NCI-H1694 treated with DMSO at 0.1 percent for 48 hours (cell line): ENCODE measurements at places on chromosomes 2 and 18.

GRCh38 chr18:5891854-5892215 lies 3.5 kb downstream of the TMEM200C start:
- DNase-seq = no peak

GRCh38 chr2:159073256-159073655 lies 104.8 kb downstream of the TANC1 start:
- no peak for DNase-seq

DNA sequence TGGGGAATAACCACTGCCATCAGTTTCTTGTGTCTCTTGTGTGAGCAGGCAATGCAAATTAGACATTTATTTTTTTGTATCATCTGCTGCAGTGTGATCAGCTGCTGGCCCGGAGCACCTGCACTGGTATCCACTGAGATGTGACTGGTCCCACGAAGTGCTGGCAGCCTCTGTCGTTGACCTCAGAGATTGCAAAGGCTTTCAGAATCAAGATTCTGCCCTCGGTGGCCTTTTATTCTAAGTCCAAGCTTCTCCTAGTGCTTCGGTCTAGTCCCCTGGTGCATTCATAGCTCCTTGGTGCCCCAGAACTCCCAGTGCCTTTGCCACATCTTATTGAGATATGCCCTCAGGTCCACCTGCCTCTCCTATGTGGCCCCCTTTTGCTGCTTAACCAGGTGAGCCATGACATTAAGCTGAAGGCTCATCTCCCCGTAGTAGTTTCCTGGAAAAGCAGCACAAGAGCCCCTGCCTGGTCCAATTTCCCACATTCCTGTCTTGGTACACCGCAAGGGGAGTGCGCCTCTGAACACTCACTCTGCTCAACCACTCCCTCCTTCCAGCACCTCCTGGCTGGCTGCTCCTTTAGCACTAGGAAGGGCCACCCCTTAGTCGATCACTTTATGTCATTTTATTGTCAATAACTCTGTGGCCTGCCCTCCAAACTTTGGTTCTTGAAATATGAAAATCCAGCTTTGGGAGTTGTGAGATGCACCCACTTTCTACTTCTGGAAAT lies 27.1 kb upstream of the MARCO start:
- DNase-seq = no peak

DNA sequence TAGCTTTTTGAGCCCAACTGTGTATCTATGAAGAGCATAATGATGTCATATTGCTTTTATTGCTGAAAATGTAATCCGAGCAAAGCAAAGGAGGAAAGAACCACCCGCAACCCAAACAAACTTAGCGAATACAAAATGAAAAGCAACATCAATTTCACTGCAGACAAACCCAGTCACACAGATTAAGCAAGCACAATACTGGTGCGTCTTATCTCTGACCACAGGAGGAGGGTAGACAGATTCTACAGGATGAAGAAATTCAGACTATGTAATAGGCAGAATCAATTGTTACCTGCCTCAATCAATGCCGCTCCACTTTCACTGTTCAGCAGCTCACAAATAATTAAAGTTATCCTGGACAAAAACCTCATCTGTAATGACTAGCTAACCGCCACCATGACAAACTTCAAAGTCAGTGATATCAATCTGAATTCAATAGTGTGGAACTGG lies 115.5 kb upstream of the SP3 start:
- no peak for DNase-seq

DNA sequence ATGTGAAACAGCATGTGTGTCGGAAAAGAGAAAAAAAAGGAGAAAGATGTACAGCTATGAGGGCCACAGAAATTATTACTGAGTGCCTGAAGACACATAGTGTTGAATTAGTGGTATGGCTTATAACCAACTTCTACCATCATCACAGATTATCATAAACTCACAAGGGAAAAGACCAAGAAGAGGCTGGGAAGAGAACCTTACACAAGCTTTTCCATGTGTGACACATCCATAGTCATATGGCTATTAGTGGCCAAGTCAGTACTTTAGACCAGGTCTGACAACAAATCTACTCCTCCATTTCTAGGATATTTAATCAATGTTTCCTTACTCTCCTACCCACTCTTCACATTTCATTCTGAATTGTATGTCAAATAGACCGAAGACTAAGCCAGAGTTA lies 3.5 kb upstream of the GALNT5 start:
- no peak for DNase-seq

GRCh38 chr18:10419420-10420103 lies 34.9 kb upstream of the APCDD1 start:
- DNase-seq = no peak

- no peak for DNase-seq
These were observed 1.6 kb upstream of the ADRA2B start for GRCh38 chr2:96117701-96118588.

GRCh38 chr2:981759-982158 lies 31.1 kb downstream of the SNTG2 start:
- no peak for DNase-seq

GRCh38 chr2:82158150-82158549 lies 1853.6 kb upstream of the LRRTM1 start:
- no peak for DNase-seq

GRCh38 chr2:162560291-162560690 lies 216.4 kb downstream of the GCA start:
- DNase-seq = no peak

DNA sequence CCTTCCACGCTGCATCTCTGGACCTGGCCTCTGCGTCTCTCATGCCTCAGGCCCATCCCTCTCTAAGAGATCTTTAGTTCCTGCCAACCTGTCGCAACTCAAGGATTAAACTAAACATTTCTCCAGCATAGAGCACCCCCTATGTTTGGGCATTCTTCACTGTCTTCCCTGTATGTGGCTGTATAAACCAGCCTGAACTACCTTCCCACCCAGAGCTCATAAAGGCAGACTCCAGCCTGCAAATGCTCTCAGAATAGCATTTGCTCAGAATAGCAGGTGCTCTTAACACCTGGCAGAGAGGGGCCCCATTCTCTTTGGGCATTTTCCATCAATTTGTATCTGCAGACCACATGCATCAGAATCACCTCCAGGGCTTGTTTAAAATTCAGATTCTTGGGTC lies 83.4 kb downstream of the EHD3 start:
- no peak for DNase-seq

- DNase-seq = no peak
These were observed 1.6 kb downstream of the SLC66A2 start for GRCh38 chr18:79949697-79950487.

DNA sequence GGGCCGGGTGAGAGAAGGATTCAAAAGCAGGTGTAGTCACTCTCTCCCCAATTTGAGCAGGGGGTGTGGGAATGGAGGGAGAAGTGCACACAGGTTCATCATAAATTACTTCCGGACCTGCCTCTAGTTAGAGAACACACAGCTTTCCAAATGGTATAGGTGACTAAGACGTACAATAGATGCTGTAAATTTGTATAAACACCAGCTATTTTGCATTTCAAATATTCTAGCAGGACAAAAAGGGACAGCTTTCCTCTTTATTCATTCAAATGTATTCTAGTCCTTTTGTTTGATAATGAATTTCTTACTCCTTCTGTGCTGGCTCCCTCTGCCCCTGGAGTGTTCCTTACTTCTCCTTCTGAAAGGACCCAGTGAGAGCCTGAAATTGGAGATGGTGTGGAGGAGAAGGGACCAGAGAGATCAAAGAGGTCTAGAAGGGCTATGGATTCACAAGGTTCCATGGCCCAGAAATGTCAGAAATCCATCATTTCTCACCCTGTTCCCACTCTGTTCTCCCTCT lies 53.2 kb upstream of the SH3BP4 start:
- no peak for DNase-seq

DNA sequence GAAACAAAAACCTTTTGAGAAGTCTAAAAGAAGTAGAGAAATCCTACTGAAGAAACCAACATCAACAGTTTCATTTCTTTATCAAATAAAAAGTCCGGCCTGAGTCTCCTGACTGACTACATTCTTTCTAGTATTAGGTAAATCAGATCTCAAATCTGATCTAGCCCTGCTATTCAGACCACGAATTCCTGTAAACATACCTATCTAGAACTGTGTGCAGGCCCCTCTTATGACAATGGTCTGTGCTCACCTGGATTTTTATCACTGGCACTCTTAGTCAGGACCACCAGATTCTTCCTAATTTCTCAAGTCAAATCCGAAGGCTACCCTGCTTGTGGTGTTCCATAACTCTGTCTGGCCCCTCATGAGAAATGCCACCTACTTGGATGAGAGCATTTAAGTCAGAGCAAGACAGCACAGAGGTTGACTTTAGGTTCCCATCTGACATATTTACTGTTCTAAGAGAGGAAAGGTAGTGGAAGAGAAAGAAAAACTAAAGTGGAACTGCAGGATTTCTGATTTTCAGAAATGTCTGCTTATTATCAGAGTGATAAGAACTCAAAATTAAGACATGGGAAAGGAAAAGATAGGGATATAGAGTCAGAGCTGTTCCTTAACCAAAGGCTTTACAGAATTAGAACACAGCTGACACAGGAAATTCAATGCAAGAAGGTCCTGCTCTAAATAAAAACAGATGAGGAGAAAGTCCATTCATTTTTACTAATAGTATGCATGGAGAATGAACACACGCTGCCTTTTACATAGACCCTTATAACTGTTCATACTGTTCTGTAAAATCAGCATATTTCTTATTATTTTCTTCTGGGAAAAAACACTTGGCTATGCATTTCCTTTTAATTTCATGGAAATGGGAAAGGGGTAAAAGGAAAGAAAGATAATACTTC lies 56.5 kb downstream of the SLC8A1 start:
- DNase-seq = no peak

- no peak for DNase-seq
These were observed 19.4 kb downstream of the KCNIP3 start for GRCh38 chr2:95316466-95317122.

DNA sequence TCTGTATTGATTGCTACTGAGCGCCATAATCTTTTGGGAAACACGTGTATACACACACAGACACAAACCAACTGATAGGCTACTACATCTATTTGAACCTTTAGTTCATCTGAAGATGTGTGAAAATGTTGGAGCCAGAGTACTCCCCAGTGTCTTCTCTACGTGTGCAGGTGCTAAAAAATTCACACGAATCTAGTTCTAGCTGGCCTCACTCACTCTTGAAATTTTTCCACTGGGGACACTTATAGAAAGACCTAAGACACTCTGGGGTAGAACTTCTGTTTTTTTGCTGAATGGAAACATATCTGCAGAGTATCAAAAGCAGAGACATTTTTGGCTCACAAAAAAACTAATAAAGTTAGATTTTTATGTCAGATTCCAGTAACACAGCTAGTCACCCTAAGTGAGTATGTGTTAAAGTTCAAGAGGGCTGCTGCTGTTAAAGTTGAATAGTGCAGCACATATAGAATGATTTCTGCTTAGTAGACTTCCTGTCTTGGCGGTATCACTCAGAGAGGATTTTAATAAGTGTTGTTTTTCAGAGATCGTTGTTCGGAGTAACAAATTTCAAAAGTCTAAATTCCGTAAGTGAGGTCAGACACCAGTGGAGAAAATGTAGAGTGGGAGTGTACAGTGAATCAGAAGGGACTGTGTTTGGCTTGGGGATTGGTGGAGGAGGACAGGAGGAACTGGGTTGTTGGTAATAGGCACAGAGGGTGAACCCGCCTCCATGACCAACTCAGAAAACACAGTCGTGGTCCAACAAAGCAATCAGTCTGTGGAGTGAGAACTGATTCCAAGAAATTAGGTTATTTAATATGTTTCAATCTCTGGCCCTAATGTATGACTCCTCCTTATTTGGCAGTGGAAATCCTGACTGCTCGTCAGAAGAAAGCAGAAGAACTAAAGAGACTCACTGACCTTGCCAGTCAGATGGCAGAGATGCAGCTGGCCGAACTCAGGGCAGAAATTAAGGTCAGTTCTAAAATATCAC lies 43.1 kb downstream of the KCTD18 start:
- no peak for DNase-seq

- DNase-seq = no peak
These were observed 13.4 kb downstream of the NIFK start for GRCh38 chr2:121723316-121723715.

- DNase-seq = no peak
These were observed 48.8 kb downstream of the THUMPD2 start for GRCh38 chr2:39730276-39730675.

DNA sequence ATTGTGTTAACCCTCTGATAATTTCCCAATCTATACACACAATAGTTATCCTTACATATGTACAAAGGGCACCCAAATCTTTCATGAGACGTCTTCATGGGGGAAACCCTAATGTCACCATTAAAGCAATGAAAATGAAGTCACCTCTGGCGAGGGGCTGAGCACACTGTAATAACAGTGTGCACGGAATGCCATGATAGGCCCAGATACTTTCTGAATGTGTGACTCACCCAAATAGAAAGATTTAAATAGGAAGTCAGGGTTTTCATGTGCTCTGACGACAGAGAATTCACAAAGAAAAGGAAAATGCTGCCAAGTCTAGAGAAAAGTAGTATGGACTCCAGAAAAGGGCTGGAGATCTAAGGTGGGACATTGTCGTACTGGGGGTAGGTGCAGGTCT lies 128.3 kb downstream of the SATB2 start:
- DNase-seq = no peak

GRCh38 chr2:109507217-109507616 lies 106.5 kb downstream of the SEPTIN10 start:
- DNase-seq = no peak

- no peak for DNase-seq
These were observed 17.9 kb downstream of the LRRFIP1 start for GRCh38 chr2:237645261-237645660.

DNA sequence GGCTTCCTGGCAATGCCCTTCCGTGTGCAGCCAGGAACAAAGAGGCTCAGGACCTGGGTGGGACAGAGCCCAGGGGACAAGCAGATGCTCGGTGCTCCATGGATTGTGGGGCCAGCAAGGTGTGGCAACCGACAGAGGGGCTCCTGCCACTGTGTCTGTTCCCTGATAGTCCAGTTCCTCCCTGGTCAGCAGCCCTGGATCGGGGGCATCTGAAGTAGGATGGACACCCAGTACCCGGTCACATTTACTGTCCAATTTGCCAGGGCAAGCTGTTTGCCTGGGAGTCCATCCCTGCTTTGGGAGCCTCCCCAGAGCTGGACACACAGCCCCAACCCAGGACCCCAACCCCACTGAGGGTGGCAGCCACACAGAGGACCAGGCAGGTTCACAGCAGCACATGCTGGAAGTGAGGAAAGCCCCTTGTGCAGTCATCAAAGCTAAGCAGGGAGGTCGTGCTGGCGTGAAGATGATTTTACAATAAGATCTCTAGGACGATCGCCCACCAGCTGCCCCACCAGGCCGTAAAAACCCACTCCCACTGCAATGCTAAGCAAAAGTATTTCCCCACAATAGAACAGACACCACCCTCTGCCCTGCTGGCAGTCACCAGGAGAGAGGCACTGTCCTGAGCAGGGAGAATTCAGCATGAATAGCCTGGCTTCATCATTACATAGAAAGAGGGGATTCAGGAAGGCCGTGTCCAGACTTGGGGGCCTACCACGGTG lies 141.7 kb downstream of the NDUFA10 start:
- DNase-seq = no peak

- DNase-seq = no peak
These were observed 118.1 kb upstream of the MAP2 start for GRCh38 chr2:209305746-209306196.

DNA sequence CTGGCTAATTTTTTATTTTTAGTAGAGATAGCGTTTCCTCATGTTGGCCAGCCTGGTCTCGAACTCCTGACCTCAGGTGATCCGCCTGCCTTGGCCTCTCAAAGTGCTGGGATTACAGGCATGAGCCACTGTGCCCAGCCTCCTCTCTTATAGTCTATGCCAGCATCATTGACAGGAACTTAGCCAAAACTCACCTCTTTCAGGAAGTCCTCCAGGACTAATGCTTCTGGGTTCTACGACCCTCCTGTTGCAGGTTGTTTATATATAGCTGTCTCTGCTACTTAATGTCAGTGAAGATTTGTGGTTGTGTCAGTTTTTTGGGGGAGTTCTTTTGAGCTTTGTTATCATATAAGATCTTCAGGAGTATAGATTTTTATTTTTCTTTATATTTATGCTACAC lies 112.1 kb upstream of the CDC42EP3 start:
- DNase-seq = no peak
